ENCODE measurements at places on chromosomes 1 and 21.

DNA sequence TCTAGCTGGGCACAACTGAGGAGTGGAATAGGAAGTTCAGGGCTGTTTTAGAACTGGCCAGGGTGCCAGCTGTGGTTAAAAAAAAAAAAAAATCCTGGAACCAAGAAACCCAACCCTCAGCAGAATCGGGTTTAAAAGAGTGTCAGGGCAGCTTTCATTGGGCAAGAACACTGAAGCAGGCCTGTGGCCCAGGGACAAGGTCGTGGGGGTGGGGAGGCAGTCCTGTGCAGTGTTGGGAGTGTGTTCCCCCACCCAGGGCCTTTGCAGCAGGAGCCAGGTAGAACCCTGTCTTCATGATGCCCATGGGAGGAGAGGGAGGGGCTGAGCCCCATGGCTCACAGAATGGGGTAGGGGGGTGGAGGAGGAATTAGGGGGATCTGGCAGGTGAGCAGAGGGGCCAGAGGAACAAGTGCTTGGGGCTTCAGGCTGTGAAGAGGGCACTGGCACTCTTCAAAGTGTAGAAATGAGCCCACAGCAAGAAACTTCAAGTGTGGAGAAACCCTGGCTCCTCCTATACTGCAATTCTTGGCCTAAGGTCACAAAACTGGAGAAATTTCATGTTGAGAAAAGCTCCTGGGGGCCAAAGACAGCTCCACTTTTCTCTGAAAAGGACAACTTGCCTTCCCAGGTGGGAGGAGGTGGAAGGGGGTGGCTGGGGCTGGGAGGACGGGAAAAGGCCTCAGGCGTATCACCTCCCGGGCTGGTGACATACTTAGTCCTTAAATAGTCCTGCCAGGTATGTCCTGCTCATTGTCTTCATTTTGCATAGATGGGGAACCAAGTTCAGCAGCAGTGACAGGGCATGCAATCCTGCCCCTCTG is 39.3 kb downstream of the KIAA1614 start:
- no peak for DNase-seq

GRCh38 chr1:52601991-52602855 is at the start of gene GPX7:
Gene GPX7, plus strand, starts transcription at chr1:52602371. Its CDS starts 39 bp downstream, at chr1:52602410.
- DNase-seq: peak; percentile 49

DNA sequence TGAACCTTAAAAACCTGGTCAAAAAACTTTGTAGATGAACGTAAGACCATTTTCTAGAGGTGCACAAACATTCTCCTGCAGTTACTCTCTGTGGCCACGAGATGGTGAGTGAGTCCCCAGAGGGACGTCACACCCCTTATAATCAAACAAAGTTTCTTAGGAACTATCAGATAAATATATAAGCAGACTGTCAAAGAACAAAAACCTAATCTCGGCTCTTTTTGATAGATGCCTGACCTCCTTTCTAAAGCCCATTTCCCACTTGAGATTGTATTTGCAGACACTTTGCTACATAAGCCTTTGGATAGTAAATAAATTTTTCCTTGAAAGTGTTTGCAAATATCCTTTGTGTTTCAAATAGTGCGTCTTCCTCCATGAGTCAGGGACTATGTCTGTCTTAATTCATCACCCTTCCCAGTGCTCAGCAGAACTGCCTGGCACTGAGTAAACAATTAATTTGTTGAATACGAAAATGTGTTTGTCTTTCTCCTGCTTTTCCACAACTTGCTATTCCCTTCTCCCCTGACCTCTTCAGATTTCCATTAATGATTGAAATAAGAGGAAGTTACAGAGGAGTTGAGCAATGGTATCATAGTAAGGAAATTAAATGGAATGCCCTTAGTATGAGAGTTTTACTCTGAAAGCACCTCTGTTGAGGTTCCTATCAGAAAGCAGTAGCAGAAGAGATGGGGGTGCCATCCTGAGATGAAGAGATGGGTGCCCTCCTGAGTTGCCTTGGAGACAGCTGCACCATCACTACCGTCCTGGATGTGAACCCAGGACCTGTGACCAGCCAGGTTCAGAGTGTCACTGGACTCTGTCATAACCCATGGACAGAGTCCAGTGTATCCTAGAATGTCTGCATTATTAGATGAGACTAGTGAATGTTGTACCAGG is 57.8 kb upstream of the RAVER2 start:
- peak; percentile 50 for DNase-seq

DNA sequence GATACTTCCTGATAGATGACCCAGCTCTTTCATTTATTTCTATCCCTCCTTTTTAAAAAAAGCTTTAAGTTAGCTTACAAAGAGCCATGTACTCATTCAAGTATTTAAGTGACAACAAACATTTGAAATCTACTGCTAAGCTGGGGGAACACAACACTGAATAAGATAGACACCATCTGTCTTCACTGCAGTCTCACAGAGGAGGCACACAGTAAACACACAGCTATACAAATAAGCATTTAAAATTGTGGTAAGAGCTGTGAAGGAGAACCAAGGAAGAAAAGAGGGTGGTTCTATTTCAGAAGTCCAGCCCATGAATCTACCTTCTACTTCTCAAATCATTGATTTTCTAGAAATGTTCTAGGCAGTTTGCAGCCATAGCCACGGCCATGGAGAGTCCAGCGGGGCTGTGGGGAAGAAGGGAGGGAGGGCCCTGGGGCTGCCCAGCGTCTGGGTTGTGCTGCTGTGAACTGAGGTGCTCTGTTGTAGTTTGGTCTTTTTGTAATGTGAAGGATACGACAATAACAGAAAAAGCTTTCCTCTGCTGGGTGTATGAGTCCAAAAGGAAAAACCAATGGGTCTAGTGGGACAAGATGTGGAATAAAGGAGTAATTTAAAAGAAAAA is 28.2 kb downstream of the PRDM2 start:
- DNase-seq: no peak

GRCh38 chr1:50471967-50472366 is 48.7 kb upstream of the DMRTA2 start:
- DNase-seq: no peak

GRCh38 chr1:157512036-157512969 is 40.0 kb downstream of the FCRL5 start:
- DNase-seq: no peak

DNA sequence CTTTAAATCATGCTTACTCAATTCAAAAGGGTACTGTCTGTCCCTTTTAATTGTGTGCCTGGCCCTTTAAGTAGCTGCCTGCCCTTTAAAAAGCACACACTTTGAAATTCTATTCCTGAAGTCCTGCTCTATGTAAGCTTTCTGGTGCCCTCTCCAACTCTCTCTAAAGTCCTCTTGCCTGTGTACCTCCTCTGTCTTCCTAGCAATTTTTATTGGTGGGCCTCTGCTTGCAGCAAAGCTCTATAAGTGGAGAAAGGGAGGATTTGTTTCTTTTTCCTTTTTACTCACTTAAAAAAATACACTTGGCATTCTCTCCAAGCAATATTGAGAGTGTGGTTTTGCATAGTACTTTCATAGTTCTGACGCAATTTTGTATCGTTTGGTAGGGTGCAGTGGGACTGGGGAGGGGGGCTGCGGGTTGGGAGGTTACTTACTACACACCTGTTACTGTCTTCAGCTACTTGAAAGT is 135.4 kb downstream of the LMO4 start:
- DNase-seq: peak; percentile 23

- DNase-seq: no peak
Measured at GRCh38 chr1:95233319-95233736, 682 bp upstream of the RWDD3 start.

- DNase-seq: no peak
Measured at GRCh38 chr1:27545876-27546275, 55.9 kb upstream of the WASF2 start.

DNA sequence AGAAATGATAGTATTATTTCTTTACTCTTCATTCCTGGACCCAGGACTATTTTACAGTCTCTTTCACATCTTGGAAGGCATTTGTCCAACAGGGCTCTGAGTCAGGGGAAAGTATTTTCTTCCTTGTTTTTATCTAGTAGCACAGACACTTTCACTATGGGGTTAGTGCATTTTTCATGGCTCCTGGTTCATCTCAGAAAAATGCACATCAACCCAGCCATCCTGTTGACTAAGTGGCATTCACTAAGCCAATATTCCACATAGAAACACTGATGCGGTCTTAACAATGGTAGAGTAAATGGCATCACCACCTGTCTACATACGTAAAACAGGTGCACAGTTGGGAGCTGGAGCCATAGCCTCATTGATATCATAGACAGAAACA is 87.4 kb upstream of the C1orf21 start:
- no peak for DNase-seq

DNA sequence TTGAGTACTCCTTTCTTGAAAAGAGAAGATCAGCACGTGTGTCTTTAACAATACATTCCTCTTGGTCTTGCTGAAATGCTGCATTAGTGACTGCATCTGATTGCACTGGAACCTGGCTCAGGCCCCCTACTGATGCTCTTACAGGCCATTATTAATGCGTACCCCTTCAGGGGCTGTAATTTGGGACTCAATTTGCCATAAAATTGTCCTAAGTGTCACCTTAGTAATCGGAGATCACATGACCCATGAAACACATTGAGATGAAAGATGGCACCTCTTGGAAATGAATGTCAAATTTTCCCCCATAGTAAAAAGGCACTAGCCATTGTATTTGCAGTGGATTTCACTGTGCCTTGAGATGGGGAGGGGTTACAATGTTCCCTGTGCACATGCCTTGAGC is 563.3 kb downstream of the KIF26B start:
- DNase-seq: no peak

DNA sequence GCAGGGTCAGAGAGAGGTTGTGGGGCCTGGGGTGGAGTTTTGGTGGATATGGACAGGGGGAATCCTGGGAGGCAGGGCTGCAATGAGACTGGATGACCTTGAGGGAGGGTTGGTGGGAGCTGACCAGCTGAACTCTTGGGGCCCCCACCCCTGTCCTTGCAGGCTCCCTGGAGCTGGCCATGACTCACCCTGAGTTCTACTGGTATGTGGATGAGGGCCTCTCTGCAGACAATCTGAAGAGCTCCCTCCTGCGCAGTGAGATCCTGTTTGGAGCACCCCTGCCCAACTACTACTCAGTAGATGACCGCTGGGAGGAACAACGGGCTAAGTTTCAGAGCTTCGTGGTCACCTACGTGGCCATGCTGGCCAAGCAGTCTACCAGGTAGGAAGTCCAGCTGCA is 23.6 kb downstream of the DISP3 start:
- no peak for DNase-seq

- DNase-seq: peak; percentile 89
Measured at GRCh38 chr1:2322065-2322571, 69.2 kb downstream of the MORN1 start.

- no peak for DNase-seq
Measured at GRCh38 chr1:180281490-180281889, 51.4 kb downstream of the LHX4 start.

DNA sequence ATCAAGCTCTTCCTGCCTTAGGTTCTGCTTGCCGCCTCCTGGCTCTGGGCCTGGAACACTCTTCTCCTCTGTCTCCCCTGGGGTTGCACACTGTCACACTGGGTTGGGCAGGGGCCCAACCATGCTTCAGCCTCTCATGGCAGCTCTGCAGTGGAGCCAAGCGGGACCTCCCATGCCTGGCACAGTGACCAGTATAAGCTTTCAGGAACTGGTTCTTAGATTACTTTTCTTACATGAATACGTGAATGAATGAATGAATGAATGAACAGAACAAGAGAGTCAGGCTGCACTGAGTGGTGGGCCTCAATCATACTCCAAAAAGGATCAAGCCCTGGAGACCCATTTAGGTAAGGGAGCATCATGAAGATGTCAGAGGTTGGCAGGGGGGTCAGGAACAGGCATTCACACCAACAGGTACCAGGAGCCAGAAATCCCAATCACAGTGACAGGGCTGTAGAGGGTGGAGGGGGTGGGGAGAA is 30.8 kb upstream of the TMEM125 start:
- DNase-seq: no peak

GRCh38 chr1:111671852-111672251 is 52.3 kb downstream of the RAP1A start:
- DNase-seq: no peak

GRCh38 chr1:145979746-145980456 is 15.4 kb downstream of the POLR3GL start:
- DNase-seq: no peak

DNA sequence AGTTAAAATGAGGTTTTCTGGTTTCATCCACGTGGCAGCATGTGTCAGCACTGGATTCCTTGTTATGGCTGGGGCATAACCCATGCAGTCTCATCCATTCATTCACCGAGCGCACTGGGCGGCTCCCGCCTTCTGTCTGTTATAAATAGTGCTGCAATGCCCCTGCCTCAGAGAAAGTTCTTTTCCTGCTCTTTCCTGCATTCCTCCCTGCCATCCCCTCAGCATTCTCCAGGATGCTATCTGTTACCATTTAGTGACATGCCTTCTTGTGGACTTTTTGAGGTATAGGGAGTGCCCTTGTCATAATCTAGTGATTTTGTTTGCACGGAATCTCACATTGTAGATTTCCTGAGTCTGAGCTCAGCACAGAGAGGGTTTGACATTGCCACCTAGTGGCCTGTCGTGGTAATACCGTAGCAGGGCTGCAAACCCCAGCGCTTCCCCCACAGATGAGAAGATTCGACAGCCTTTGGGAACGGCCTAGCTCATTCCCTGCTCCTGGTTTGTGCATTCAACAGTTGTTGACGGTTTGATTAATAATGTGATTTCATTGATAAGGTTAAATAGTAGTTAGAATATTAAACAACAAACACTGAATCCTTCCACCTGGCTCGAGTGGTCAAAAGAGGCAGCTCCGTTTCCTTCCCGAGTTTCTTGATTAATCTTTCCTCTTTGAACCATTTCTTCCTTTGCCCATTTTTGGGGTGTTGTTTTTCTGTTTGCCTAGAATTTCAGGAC is 46.3 kb downstream of the UMODL1 start:
- DNase-seq: peak; percentile 55

DNA sequence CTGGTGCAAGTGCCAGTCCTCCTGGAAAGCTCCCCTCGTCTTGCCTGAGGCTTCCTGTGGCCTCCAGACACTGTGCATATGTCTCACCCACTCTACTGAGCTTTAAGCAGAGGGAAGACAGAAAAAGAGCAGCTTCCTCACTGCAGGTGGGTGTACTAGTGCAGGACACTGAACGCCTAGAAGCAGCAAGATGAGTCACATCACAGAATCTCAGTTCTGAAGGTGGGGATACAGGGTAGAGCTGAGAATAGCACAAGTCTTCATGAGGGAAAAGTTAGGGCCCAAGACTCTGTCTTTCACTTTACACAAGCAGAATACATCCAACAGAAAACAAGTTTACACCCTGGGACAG is 37.4 kb downstream of the PCAT6 start:
- DNase-seq: no peak

- DNase-seq: no peak
Measured at GRCh38 chr1:233331676-233332519, 4.4 kb downstream of the MAP3K21 start.

All from right lung (tissue), 10 donors.